ENCODE measurements at places on chromosomes 5 and 9.
A peak's percentile ranks its signal among the peaks of the same experiment; 100 is the strongest.

DNA sequence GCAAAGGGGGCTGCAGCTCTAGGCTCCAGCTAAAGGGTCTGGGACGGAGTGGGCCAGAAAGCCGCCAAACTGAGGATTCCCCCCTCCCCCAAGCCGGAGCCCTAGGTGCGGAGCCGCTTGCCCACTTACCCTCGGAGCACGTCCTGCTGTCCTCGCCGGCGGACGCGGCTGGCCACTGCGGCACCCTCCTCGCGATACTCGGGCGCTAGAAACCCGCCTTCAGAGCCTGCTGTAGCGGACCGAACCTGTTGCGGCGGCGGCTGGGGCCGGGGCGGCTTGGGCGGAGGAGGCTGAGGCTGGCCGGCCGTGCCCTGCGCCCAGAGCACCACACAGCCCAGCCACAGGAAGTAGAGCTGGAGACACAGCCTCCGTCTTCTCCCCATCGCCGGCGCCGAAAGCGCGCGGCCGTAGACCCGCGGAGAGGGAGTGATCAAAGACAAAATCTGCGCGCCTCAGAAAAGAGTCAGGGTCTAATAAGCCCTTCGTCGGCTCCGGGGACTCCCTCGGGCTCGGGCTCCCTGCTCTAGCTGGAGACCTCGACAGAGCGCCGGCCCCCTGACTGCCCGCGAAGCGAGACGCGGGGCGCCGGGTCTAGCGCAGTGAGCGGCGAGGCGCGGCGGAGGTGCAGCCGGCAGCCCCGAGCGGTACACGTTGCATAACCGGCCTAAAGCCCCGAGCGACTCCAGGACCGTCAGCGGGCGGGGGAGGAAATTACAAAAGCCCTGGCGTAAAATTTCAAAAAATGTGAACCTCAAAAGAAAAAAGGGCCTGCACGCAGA is 635 bp downstream of the FBN2 start:
- peak; percentile 59 for DNase-seq

GRCh38 chr5:320524-321229 is 837 bp upstream of the AHRR start:
- DNase-seq = no peak

- no peak for DNase-seq
Measured at GRCh38 chr5:111310711-111311620, 86.8 kb downstream of the CAMK4 start.

DNA sequence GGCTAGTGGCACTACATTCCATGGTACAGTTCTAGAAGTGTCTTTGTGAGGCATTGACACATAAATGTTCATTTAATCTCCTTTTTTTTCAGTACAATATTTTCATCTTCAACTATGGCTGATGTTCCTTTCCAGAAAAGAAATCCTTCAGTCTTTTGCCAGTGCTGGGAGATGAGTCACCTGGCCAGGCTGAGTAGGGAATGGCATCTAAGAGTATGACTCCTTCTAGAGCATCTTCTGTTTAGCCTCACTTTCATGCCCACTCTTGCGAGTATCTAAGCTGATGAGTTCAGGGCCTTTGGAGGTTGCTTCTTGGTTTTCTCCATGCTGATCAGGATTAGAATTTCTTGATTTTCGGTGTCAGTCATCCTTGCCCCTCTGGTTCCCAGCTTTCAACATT is 124.4 kb downstream of the SLC28A3 start:
- DNase-seq = no peak

GRCh38 chr5:62791059-62791458 is 212.4 kb downstream of the LRRC70 start:
- no peak for DNase-seq

DNA sequence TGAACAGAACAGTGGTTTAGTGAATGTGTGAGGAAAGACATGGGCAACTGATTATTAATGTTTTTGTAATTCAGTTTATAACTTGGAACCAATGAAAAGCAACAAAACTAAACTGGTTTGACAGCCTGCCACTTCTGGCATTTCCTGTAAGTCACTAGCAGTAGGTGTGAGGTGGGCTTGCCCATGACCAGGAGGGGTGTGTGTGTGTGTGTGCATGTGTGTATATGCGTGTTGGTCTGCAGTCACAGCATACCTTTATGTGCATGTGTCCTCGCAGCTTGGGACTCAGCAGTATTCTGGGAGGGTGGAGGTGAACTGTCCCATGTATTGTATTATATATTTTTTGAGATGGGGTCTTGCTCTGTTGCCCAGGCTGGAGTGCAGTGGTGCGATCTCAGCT is 32.3 kb downstream of the OTULIN start:
- no peak for DNase-seq

- DNase-seq = no peak
Measured at GRCh38 chr5:109982966-109983534, 293.3 kb downstream of the MAN2A1 start.

DNA sequence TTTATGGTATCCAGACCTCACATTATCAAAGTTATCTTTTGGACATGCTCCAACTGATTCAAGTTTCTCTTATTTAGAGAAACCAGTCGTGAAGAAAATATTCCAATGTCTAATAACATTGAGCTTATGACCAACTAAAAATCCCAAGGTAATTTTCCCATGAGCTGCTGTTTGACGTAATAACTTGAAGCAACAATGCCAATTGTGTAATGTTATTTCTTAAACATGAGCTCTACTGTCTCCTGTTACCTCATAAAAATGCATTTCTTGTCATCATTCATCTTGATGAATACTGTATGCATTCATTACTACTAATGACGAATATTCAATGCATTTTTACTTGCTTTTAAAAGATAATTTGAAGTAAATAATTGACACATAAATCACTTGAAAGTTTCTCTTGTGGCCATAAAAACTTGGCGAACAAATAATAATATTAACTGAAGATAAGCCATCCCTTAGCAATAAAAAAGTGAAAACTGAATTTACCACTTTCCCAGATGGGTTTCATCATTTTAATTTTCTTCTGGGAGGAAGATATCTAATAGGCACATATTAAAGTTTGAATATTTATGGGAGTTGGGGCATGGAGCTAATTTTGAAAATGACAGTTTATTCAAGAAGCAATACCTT is 424 bp upstream of the MARCOL start:
- DNase-seq = no peak

DNA sequence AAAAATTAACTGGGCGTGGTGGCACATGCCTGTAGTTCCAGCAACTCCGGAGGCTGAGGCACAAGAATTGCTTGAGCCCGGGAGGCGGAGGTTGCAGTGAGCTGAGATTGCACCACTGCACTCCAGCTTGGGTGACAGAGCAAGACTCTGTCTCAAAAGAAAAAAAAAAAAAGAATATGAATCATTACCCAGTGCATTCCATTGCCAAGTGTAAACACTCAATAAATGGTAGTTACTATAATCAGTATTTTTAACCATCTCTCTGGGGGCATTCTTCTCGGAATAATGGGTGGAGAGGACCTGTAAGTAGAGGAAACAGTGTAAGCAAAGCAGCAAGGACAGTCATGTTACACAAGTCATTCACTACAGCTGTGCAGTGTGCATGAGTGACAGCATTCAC is 13.8 kb upstream of the RANBP17 start:
- no peak for DNase-seq

- DNase-seq = no peak
Measured at GRCh38 chr5:6273749-6274148, 104.6 kb downstream of the MED10 start.

- DNase-seq = peak; percentile 65
Measured at GRCh38 chr9:117555964-117556629, 141.2 kb upstream of the ASTN2 start.

GRCh38 chr9:2255128-2255527 is 240.0 kb downstream of the SMARCA2 start:
- DNase-seq = no peak

- no peak for DNase-seq
Measured at GRCh38 chr5:106140101-106140500, 1530.6 kb downstream of the EFNA5 start.

Measured in endothelial cell (in vitro differentiated cells).